KG1 (cell line): ENCODE measurements at places on chromosomes 2 and 18.

- no peak for DNase-seq
These were observed 25.5 kb upstream of the ST8SIA3 start for GRCh38 chr18:57326718-57327323.

DNA sequence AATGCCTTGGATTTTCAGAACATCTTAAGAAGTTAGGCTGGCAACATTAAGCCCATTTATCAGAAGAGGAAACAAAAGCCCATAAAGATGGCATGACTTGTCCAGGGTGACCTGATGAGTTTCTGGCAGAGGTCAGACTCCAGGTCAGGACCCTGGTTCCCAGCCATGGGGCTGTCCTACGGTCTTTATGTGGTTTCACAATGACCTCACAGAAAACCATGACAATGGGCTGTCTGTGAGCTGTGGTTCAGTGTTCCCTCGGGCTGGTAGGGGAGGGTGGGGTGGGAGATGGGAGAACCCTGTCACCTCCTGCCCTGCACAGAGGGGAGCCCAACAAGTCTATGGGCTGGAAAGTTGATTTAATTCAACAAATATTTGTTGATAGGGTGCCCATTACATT, 101.8 kb downstream of the LOXHD1 start:
- DNase-seq: no peak

DNA sequence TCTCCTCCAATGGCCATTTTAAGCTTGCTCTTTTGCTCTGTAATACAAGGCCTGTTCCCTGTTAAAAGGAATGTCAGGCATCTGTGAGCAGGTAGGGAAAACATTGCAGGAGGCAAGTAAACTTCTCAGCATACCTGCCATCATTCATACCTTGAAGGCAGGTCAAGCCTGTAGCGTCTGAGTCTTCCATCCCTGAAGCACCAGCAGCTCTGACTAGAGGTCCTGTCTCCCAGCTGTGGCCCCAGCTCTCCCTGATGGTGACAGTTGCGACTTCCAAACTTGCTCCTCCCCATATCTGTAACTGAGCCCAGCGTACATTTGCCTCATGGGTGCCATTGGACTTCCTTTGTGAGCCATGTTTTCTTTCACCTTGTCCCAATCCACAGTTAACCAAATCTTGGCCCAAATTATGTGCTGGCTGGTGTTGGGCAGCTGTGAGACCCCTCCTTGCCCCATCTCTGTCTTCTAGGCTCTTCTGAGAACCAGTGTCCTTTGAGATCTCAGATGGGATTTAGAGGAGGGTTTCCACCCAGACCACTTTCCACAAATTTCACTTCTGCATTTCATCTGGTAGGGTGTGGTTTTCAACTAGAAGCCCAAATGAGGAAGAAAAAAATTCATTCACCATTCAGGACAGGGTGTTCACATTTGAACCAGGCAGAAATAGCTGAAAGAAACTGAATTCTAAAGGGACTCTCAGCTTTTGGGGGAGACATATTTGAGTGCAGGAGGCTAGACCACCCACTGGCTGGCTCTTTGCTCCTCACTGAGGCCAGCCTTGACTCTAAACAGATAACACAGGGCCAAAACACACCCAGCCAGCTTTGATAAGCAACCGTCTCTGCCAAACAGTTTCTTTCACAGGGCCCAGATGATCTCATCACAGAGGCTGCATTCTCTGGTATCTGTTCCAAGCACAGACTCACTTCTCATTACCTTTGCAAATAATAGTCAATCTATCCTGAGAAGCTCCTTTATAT, 66.4 kb upstream of the MSH2 start:
- peak; percentile 5 for DNase-seq

DNA sequence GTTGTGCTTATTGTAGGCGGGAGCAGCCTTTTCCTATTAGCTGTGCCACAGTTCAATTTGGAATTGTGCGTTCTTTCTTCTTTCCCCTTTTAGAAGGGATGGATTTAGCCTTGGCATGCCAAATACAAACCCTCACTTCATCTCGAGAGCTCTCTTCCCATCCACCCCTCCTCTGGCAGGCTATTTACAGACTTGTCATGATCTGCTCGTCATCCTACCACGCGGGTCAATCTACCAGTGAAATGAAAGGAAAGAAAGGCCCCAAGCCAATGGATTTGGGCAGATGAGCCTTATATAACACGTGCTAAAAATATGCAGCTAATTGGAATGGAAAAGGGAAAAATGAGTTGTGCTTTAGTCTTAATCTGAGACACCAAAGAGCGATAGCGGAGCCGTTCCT, 277.5 kb downstream of the PRKCE start:
- DNase-seq: no peak

DNA sequence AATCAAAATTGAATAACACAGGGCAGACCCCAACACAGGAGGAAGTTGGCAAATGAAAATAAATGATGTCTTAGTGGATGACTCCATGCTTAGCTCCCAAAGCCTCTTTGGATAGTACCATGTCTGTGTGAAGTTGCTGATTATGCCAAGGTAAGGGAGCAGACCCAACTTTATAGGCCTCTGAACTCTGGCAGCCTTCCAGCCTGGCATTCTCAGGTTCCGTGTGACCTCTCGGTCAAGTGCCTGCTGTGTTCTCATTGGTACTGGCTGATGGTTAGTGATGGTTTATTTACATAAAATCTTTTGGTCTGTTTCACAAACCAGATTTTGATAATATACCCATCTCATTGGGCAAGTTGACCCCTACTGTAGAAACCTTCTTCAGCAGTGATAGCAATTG, 112.2 kb upstream of the TTC39C start:
- no peak for DNase-seq

DNA sequence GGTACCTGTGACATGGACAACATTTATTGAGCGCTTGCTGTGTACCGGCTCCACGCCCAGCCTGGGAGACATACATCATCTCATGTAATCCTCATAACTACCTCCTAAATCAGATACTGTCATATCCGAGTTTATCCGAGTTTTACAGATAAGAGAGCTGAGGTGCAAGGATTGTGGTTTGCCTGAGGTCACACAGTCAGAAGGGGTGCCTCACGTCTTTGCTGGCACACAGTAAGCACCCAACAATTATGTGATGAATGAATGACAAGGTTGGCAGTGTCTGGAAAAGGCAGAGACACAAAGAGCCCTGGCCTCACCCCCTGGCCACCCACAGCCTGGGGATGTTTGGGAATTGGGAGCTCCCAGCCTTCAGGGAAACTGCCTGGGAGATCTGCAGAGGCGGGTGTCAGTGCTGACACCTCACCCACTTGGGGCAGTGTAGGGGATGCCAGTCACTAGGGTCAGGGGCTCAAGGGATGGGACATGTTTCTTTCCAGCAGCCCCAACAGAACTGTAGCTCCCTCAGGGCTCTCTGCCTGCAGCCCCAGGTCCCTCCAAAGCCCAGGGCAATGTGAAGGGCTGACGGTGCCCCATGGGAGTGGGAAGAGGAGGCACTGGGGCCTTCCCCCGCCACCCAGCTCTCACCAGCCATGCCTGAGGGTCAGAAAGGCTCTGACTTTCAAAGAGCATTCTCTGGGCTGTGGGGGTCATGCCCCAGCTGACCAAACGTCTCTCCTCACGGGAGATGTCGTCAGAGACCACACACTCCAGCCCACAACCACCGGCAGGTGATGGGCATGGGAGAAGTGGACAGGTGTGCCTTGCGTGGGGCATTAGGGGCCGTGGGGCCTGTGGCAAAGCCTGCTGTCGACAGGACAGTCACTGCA, 157.5 kb downstream of the ZFP36L2 start:
- no peak for DNase-seq

DNA sequence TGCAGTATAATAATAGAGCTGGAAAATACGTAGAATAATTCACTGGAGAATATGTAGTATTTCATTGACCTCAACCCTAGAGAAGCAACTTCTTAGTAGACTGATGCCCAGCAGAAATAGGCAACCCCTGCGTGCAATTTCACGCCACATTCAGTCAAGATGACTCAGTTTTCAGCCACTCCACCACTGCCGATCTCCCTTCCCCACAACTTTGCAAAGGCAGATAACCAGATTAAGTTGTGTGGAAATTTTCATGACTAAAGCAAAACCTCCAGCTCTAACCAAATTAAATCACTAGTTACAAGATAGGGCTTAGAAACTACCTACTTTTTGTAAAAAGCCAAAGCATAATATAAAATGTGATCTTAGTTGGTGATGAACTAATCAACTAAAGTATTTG, 63.3 kb upstream of the STK17B start:
- no peak for DNase-seq

DNA sequence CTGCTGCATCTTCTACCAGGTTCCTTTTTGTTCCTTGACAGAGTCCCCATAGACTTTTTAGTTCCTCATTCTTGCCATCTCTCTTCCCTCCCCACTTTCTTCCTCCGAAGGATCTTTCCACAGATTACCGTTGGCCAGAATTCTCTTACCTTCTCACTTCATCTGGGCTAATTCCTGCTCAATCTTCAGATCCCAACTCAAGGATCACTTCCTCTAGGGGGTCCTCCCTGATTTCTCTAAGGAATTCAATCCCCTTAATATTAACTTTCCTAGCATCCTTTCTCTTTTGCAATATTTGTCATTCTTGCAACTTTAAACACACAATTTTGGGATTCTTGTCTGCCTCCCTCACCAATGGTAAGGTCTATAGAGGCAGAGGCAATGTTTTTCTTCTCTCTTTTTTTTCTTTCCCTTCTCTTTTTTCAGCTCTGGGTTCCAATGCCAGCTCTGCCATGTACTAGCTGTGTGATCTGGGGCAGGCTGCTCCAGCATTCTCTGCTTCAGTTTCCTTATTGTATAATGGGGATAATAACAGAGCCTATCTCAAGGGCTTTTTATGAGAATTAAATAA, 5.4 kb upstream of the KCNE4 start:
- no peak for DNase-seq

- DNase-seq: no peak
These were observed 71.5 kb upstream of the EPAS1 start for GRCh38 chr2:46225730-46226129.

- DNase-seq: no peak
These were observed 123.3 kb downstream of the SETBP1 start for GRCh38 chr18:44804033-44804432.

GRCh38 chr18:13220361-13220991, 1.9 kb downstream of the LDLRAD4 start:
- DNase-seq: no peak

- no peak for DNase-seq
These were observed 133.7 kb downstream of the RHBDD1 start for GRCh38 chr2:226969417-226970080.

- DNase-seq: no peak
These were observed 8.2 kb downstream of the TTC32 start for GRCh38 chr2:19893520-19894133.

DNA sequence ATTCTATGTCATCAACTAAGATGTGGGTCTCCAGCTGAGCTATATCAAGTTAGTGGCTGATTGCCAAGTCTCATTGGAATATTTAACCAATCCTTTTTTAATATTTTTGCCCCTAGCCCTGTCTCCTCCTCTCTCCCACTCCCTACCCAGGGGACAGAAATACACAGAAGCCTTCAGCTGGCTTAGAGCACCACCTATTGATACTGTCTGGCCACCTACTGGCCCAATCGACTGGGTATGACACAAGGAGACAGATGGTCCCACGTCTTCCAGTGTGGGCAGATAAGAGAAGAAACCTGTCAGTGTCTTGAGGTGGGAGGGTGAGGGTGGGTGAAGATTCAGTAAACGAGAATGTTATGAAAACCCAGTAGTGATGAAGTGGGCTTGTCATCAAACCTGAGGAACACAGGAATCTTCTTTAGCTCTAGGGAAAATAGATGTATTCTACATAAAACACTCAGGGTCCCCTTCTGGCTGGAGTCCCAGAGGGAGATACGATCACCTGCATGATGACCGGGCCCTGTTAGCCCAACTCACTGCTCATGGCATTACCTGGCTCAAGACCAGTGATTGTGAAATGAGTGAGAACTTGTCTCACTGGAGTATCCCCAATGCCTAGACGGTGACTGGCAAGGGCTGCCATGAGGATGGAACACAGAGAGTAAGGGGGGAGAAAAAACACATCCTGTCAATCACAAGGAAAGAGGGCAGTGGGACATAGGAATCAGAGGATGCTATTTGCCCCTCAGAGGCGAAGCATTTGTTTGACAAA, 26.7 kb downstream of the POLR1A start:
- no peak for DNase-seq

DNA sequence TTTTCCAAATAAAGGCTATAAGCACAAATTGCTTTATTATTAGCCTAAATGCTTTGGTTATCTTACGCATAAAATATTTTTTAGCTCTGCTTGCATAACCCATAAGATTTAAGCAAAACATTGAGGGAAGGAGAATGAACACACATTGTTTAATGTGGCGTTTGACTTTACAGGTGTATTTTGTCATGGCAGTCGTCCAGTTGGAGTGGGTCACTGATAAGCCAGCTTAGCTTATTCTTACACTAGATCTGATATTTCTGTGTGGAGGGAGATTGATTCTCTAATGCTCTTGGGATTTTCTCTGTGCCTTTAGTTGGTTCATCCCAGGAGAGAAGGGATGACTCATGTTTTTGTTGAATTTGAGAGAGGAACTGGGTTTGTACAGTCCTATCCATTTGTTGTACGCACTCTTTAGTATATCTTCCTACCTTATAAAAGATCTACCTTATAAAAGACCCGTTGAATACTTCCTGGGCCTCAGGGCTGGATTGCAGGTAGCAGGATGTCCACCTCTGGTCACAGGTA, 47.5 kb upstream of the ACYP2 start:
- no peak for DNase-seq

- no peak for DNase-seq
These were observed 9.3 kb upstream of the PTMA start for GRCh38 chr2:231699006-231699405.

DNA sequence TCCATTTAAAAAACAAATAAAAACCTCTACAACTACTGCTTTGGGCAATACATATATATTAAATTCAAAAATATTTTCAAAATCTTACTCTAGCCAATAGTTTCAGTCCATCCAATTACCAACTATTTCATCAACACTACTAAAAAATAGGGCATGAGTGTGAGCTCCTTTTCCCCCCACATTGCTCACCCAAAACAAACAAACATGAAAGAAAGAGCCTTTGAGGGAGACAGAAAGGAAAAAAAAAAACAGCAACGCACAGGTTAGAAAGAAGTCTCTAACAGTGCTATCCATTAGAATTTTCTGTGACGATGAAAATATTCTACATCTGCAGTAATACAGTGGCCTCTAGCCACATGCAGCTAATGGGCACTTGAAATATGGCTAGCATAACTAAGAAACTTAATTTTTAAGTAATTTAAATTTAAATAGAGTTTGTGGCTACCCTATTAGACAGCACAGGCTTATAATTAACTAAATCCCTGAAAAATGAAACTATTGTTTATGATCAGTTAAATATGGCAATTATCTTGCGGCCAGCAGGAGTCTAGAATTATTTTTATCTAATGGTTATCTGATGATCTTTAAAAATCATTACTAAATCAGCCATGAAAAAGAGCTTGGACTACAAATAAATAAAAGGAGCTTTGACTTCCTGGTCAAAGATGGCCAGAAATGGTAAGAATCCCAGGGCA, 59.2 kb downstream of the RBMS1 start:
- no peak for DNase-seq

DNA sequence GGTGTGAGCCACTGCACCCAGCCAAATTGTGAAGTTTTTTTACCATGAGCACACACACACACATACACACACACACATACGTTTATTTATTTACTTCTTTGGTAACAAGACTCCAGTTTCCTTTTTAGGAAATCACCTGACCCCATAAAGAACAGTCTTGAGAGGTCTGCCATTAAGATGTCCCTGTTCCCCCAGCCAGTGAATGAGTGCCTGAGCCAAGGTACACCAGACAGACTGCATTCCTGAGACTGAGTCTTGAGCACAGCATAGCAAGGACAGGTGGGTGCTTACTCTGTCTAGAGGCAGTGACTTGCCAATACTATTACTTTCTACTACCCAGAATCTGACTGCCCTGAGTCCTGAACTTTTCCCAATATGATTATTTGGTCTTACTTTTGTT, 167.2 kb upstream of the SATB2 start:
- DNase-seq: no peak

- no peak for DNase-seq
These were observed 86.9 kb upstream of the ZC3H15 start for GRCh38 chr2:186399082-186399644.
